ENCODE measurements at places on chromosomes 13 and 19. TPM values are rescaled to one million over a fixed set of nuclear protein-coding genes. Genes with fewer than 3 reads are reported as not detected.

- DNase-seq: no peak
Observed at GRCh38 chr13:110314516-110315245, 7.6 kb downstream of the COL4A2 start.

DNA sequence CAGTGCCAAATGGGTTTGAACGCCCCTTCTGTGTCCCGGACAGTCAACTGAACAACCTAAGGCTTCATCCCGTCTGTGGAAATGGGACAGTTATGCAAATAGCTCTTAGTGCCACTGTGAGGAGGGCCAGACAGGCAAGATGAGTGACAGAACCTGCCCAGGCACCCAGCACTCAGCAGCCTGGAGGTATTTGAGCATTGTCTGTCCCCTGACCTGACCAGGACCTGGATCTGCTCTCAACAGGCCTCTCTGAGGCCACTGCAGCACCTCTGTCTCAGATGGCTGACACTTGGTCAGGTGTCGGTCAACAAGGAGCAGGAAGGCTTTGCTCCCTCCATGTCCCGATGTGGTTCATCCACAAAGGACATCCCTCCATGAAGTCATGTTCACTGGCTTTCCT lies 67.9 kb downstream of the CCDC70 start:
- DNase-seq: no peak

LAMP1 gene
- total RNA-seq: 168 TPM

DIAPH3 gene
- 1.0 TPM for total RNA-seq

DCAF15 gene
- 9.8 TPM for total RNA-seq
